ENCODE measurements at places on chromosomes 6 and 20.

DNA sequence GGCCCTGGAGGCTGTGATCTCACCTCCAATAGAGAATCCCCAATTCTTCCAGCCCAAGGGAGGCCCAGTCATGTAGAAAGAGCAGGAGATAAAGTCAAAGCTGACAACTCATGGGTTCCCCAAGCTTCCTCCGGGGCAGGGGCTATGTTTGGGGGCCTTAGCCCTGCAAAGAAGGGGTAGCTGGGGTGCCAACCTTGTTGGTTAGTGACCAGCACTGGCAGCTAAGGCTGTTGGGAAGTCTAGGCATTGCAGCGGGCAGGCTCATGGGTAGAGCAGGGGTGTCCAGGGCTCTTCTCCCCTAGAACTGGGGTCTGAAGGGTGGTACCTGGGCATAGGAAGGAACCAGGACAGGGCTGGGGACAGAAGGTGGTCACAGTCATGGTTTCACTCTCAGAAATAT, 36.4 kb downstream of the TGM2 start:
- no peak for DNase-seq

GRCh38 chr6:111809264-111809663, 64.0 kb downstream of the FYN start:
- no peak for DNase-seq

DNA sequence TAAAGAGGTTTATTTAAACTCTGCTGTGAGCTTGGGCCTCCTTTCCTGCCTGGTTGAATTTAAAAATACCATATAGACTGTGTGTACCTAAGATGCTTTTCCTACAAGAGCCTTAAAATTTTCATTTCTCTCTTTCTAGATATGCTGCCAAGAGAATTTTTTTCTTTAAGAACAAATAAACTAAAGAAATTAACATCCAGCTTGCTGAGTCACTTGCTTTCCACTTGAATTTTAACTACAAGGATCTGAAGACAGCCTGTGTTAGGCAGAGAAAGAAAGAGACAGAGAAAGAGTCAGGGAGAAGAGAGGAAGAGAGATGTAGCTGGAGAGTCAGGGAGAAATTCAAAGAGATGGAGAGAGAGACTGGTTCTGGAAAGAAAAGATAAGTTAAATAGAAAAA, 18.3 kb upstream of the SNAP25 start:
- no peak for DNase-seq

GRCh38 chr6:52213127-52213526, 27.0 kb downstream of the IL17A start:
- DNase-seq = no peak

- DNase-seq = no peak
Measured at GRCh38 chr6:140253096-140253495, 878.6 kb upstream of the CITED2 start.

- no peak for DNase-seq
Measured at GRCh38 chr6:53691667-53692133, 26.1 kb upstream of the KLHL31 start.

DNA sequence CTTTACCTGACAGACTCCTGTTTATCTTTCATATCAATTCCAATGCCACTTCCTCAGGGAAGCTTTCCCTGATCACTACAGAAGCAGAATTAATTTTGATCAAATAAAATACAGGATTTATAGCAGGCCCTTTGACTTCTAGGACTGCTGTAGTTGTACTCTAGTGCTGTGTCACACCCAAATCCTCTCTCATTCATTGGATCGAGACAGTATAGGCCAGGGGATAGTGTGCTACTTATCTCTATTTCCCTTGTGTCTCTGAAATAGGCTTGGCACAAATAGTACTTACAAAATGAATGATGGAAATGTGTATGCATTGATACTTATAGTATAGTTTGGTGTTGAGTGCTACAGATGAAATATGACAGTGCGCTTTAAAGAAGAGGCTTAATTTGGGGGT, 19.8 kb downstream of the RALY start:
- no peak for DNase-seq

GRCh38 chr20:63241272-63241671, 5.6 kb downstream of the BIRC7 start:
- no peak for DNase-seq

DNA sequence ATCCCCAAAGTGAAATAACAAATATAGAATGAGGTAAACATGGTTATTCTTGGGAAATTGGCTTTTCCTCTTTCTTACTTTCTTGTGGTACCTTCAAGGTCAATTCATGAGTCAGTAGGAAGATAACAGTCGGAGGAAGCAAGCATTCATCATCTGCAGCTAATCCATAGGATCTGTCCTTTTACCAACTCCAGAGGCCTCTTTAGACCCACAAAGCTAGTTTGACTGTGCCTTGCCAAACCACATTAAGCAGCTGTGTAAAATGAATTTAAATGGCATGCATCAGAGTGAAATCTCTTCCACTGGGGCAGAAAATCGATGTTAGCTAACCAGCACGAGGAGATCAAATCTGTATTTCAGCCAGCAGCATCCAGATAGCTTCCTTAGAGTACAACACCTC, 171.3 kb downstream of the TMEM242 start:
- no peak for DNase-seq

DNA sequence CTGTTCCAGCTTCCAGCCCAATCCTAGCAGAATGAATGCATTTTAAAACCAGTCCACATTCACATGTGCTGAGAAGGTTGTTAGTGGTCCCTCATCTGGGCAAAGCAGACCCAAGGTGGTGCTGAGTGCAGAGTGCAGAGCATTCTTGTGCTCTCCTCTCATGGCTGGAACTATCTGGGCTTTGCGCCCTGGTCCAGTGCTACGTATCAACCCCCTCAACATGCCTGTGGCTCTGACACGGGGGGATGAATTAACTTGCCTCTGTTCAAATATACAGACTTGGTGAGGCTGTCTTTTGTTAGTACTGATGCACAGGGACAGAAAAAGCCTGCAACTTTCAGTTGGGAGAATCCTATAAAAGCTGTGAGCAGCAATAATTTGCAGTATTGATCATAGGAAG, 42.5 kb downstream of the PANK2 start:
- no peak for DNase-seq

DNA sequence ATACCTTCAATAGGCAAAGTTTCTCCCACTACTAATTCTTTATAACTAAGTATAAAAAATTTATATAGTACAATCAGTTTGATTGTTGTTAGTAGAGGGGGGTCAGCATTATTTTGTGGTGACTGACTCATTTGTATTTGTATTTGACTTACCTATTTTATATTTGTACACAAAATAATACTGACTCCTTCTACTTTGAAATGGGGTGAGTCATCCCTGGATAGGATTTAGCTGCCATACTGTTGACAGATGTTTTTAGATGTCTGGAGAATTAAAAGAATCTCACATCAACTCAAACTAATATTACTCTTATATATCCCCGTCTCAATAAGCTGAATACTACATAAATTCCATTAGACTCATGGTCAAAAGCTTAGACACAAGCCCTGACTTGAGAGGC, 114.9 kb downstream of the FRK start:
- no peak for DNase-seq

DNA sequence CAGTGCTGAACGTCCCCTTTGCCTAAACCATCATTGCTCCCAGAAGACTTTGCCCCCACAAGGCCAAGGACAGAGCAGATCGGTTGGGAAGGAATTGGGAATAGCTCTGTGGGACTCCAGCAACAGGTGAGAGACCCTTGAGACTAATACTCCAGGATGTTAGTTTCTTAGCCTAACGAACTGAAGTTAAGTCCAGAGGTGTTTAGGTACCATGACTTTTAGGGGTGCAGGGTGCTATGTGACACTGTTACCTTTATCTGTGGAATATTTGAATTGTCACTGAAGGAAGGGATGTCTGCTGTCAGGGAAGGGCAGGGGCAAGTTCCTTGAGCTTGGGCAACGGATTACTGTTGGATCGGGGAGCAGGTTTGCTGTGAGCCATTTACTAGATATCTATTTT, 1.9 kb downstream of the BLCAP start:
- no peak for DNase-seq

- no peak for DNase-seq
Measured at GRCh38 chr20:44253528-44253927, 6.4 kb downstream of the GDAP1L1 start.

DNA sequence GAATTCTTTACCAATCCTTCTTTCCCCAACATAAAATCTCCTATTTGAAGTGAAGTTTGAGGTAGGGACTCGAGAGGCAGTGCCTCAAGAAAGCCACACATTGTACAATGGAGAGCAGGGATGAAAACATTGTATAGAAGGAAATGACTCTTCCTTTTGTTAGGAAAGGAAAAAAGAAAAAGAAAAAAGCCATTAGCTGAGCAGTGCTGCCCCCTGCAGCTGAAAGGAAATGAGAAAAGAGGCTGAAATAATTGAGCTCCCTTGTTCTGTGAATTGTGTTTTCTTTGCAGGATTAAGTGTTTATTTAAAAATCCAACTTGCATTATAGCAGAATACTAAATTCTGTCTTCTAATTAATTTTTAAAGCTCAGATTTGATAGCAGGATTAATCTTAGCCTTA, 162.9 kb upstream of the SASH1 start:
- peak; percentile 23 for DNase-seq

DNA sequence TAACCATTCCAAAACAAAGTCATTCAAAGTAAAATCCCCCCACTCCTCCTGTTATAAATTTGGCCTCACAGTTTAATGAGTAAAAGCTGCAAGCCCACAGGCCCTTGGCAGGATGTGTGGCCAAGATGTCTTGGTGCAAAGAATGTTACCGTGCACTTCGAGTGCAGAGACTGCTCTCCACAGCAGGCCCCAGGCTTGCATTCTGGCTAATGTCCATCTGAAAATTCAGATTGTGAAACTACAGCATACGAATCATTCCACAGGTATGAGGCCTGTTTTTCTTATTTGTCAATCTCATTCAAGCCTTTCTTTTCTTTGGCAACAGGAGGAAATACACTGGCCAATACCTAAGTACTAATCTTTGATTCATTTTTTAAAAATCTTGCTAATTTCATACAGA, 7.1 kb downstream of the RPS6KA2 start:
- no peak for DNase-seq

GRCh38 chr20:45340236-45340847, 7.9 kb downstream of the SDC4 start:
- no peak for DNase-seq

- DNase-seq = peak; percentile 64
Measured at GRCh38 chr20:3248167-3248992, 9.4 kb upstream of the SLC4A11 start.

DNA sequence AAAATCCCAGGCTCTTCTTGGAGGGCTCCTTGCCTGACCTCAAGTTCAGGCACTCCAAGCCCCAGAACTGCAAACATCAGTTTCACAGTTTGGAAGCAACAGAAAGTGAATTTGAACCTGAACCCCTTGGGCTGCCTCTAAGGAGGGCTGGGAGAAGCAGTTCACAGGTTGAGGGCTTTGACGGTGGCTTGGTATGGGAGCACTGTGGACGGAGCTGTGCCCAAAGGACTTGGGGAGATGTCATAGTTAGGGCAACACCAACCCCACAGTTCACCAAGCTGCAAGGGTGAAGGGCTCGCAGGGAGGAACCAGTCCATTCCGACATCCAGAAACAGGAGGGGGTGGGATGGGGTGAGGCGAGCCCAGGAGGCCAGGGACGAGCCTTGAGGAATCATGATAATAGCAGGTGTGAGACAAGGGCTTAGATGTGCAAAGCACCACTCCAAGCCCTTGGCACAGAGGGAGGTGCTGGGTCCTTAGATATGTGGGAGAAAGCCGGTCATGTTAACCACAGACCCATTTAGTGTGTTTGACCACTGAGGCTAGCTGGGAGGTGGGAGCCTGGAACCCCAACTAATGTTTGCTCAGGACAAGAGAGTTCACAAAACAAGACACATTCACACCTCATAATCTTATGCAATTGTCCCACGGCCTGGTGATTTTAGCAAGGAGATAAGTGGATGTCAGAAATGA, 4.3 kb downstream of the CEBPB start:
- DNase-seq = no peak

DNA sequence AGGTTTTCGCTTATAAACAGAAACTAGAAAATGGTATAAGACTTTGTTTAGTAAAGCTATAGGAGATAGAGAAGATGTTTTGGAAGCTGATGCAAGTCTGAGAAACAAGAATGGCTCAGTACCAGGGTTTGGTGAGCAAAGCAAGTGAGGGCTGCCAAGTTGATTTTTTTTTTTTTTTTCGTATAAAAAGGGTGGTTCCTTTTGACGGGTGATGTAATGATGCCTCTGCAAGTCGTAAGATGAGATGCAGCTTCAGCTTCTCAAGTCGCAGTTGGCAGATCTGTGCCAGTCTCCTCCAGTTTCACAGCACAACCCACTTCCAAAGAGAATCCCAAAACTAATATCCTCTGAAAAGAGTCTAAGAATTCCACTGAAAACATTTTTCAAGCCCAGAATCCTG, 252.8 kb upstream of the CDH4 start:
- no peak for DNase-seq

DNA sequence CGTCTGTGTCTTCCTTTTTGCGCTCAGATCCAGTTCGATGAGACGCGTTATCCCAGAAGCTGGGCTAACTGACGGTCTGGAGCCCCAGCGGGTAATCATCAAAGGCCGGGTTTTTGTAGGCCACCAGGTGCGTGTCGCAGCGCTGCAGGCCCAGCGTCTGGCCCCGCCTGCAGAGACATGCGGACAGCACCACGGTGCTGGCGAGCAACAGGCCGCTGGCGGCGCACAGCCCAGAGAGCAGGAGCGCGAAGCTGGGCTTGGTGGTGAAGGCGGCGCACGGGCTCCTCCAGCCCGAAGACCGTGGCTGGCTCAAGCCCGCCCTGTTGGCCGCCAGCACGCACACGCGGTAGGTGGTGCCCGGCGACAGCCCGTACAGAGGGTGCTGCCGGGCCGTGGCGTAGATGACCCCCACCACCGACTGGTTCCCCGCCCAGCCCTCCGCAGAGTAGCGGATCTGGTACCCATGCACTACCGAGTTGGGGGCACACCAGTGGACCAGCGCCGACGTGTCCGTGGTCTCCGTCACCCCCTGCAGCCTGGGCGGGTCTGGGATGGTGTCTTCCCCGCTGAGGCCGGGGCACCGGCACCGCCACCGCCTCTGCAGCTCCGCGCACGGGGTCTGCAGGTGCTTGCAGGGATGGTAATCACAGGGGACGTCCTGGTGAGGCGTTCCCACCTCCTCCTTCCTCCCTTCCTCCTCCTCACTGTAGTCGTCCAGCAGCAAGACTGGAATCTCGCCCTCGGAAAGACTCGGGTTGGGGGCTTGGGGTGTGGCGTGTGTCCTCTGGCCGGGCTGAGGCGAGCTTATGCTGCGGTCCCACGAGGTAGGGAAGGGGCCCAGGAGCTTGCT, 12.7 kb downstream of the LRRN4 start:
- DNase-seq = no peak

DNA sequence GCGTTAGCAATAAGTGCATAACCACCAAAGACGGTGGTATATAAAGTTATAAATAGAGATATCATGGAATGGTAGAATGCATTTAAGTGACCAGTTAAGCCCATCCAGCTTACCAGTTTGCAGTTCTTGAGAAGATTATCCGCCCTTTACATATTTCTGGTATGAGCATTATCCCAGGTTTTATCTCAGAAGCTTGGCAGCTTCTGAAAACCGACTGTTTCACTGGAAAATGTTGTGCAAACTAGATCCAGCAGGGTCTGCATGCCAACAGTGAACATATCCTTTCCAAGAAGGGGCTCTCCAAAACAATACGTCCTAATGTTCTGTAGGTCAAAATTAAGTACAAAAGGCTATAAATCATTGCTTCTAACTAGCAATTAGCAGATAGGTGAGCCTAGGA, 29.5 kb upstream of the SHLD1 start:
- no peak for DNase-seq
